ENCODE measurements at places on chromosomes 11 and 22.
A peak's percentile ranks its signal among the peaks of the same experiment; 100 is the strongest.

GRCh38 chr11:34439610-34440198 lies 970 bp downstream of the CAT start:
- no peak for DNase-seq

- peak; percentile 99 for DNase-seq
Measured at GRCh38 chr22:27032091-27032761, 374.8 kb downstream of the MIAT start.

DNA sequence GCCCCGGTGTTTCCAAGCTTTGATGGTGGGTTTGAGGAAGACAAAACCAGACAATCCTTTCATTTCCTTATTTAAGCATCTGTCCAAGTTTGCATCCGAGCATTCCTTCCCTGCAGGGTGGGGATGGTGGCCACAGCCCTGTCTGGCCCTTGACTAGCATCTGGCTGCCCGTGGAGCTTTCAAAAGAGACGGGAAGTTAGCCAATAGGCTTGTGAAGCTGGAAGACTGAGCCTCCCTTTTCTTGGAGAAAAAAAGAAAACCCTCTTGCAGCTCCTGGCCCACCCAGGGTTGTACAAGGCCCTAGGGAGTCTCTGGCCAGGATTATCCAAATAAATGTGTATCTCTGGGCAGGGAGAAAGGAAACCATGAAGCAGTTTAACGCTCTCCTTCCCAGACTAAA lies 60.6 kb downstream of the MICAL2 start:
- DNase-seq, result no peak

DNA sequence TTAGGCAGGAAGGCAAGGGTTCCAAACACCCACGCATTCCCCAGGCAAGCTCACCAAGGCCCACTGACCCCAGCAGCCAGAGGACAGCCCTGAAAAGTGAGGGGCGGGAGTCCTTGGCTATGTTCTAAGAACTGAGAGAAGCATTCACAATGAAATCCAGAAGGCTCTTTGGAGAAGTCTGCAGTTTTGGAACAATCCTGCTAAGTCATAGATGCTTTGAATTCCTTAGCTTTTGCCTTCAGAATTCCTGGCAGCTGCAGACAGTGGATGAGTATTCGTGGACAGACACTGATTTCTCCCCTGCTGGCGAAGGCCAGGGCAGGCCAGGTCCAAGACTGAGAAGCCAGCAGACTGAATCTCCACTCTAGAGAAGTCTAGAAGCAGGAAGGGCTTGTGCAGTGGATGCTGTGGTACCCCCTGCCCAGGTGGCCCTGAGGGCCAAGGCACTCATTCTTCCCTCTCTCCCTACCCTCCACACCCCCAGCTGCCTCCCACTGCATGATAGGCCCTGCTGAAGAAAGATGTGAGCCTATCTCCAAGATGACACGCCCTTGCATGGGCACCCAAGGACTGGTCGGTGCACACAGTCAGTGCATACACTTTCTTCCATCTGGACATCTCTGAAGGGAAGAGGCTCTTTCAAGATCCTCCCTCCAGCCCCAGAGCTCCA lies 133.2 kb upstream of the TEAD1 start:
- peak; percentile 34 for DNase-seq

GRCh38 chr22:46290843-46291785 lies 5.6 kb upstream of the GTSE1 start:
- DNase-seq, result no peak

GRCh38 chr22:20198557-20199319 lies 47.9 kb upstream of the CCDC188 start:
- no peak for DNase-seq

DNA sequence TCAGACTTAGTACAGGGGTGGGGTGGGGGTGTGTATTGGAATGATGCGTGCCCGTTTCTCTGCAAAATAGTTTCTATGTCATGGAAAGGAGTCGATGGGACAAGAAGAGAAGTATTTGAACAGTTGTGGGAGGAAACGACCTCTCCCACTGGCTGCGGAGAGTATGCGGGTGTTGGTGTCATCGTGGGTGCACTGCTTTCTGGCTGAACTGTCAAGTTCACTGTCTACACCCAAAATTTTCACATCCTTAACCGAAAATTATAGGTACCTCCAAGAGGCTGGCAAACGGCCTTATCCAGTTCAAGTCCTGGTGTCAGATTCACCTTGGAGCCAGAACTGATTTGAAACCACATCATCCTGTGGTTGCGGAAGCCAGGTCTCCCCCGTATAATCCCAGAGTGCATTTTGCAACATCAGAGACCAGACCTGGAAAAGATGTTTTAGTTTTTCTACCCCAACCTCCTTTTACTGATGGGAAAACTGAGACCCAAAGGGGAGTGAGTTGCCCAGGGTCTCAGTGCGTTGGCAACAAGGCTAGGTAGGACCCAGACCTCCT lies 497 bp upstream of the SSRP1 start:
- no peak for DNase-seq
